Stimulated activated CD8-positive, alpha-beta memory T cell treated with anti-CD3 and anti-CD28 coated beads, Interleukin-7, amount 100 ng/mL, for 24 hours (primary cell): ENCODE measurements at places on chromosomes 7 and 10.
A peak's percentile ranks its signal among the peaks of the same experiment; 100 is the strongest.

- DNase-seq, result no peak
These were observed 62.6 kb upstream of the GHITM start for GRCh38 chr10:84076540-84077195.

DNA sequence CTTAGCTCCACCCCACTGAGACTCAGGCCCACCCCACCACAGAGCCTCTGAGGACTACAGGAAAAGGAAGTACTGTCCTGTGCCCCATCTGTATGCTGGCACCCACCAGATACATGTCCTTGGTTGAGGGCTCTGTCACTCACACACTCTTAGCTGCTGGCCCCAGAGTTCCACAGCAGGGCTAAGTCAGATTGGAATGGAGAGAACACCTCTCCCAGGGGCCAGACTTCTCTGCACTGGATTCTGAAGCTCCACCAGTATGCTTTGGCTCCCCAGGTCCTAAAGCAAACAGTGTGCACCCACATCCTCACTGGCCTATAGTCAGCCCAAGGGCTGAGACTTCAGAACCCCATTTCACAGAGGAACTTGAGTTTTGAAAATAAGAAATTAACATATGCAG is 103.2 kb upstream of the PPP2R2D start:
- no peak for DNase-seq

DNA sequence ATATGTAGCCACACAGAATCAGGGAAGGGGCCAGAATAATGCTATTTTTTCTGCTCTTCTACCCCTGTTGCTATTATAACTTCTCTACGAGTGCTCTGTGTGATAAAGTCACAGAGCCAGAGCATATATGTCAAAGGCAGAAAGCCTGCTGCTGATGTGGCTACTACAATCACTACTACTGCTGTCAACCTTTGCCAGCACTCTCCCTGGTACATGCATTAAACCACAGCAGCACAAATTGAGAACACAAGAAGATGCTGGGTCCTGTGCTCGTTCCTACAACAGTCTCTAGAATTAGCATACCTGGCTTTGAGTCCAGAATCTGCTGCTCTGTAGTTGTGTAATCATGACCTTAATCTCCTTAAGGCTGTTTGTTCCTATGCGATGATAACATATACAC is 108.6 kb downstream of the SEMA3A start:
- no peak for DNase-seq

GRCh38 chr7:107201795-107202450 is 33.1 kb downstream of the HBP1 start:
- DNase-seq, result peak; percentile 10

DNA sequence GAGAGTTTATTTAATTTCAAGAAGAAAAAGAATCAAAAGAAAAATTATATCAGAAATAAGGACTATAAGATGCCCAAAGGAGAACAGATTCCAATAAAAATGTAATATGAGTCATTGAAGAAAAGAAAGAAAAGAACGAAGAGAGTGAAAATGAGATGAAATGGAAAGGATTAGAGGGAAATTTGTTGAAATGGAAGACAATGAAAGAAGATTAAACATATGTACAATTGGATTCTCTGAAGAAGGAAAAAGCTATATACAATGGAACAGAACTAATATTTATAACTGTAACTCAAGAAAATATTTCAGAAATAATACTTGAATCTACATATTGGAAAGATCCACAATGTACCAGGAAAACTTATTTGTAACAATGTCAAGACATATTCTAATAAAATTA is 25.1 kb upstream of the UPP1 start:
- no peak for DNase-seq
